ENCODE measurements at places on chromosomes 6 and 20.

- no peak for DNase-seq
Observed at GRCh38 chr6:26107935-26108334, 20.7 kb downstream of the HFE start.

DNA sequence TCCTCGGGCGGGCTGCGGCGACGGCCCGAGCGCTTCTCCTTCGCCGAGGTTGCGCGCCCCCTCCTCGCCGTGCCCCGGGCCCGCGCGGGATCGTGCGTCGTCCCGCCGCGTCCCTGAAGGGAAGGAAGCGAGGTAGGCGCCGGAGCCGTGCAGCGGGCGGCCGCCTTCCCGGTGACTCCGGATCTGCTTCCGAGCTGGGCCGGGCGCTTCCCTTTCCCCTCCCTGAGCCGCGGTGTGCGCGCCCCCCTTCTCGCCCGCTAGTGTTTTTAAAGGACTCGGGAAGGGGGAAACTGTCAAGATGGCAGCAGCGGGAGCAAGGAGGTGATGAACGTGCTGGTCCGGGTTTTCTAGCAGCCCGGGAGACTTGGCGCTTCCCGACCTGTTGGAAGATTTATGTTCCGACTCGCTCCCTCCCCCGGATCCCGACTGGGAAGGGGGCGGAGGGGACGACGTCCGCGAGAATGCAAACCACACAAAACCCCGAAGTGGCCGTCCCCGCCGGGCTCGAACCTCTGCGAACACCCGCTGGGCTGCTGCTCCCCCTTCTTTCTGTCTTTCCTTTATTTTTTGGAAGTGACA, 744 bp upstream of the FOXO3 start:
- no peak for DNase-seq

GRCh38 chr6:22499815-22500214, 69.6 kb upstream of the HDGFL1 start:
- DNase-seq: no peak

GRCh38 chr6:142647449-142648035, 297.4 kb downstream of the HIVEP2 start:
- DNase-seq: no peak

DNA sequence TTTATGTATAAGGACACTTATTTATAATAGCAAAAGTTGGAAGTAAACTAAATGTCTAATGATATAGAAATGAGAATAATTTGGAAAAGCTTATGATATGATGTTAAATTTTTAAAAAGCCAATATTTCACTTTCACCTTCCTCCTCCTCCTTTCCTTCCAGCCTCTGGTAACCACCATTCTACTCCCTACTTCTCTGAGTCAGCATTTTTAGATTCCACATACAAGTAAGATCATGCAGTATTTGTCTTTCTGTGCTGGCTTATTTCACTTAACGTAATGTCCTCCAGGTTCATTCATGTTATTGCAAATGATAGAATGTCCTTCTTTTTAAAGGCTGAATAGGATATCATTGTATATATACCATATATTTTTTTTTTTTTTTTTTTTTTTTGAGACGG, 180.2 kb downstream of the RNF144B start:
- no peak for DNase-seq

GRCh38 chr20:13338097-13338661, 117.1 kb downstream of the ISM1 start:
- no peak for DNase-seq

DNA sequence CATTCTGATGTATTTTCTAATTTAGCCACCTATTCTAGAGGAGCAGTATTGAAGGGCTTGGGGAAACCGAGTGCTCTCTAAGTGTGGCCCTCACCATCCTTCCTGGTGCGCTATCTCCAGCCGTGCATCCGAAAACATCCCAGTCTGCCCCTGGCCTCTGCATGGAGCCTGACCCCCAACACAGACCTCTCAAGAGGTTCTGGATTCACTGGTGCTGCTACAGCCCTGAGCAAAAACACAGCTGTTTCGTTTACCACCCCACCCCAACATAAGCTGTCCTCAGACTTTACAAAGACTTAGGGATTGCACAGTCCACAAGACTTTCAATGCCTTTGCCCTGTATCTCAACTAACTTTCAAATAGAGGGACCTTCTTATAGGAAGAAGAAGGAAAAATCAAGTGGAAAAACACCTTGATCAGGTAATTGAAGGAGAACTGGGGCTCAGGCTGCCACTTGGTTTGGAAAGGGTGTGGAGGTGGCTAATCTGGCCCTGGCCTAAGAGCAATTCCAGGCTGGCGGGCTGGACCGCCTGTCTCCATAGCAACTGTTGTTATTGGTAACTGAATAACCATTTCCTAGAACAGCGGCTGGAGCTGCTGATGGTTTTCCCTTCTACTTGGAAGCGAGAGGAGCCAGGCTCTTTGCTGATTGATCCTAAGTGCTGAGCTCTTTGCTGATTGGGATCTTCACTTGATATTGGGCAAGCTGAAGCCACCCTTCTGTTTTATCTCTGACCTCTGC, 90.2 kb upstream of the TOX2 start:
- no peak for DNase-seq
